Activated CD4-positive, alpha-beta T cell treated with anti-CD3 and anti-CD28 coated beads, Interleukin-2, Interleukin-4, amounts not matched to agents 100 ng/mL and 50 ng/mL, durations not matched to agents 16 hours and 8 hours (primary cell): ENCODE measurements at places on chromosomes 12 and 14.

GRCh38 chr12:3935078-3935477 is 61.9 kb upstream of the PARP11 start:
- DNase-seq: peak; percentile 13

- no peak for DNase-seq
Measured at GRCh38 chr14:82667006-82667405, 1133.4 kb upstream of the SEL1L start.

DNA sequence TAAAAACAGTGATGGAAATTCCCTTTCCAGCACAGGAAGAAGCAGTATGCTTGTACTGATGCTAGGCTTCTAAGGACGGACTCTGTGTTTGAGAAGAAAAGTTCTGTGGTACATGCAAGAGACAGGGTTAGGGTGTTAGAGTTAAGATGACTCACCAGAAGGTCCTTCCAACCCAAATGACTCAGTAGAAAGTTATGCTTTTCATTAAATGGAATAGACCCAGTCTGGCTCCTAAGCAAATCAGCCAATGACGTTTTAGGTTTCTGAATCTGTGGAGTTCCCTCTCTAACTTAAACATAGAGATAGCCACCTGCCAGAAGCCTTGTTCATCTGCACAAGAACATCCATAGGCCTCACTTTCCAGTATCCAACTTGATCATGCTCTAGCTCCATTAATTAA is 5.7 kb downstream of the PTHLH start:
- DNase-seq: peak; percentile 55

DNA sequence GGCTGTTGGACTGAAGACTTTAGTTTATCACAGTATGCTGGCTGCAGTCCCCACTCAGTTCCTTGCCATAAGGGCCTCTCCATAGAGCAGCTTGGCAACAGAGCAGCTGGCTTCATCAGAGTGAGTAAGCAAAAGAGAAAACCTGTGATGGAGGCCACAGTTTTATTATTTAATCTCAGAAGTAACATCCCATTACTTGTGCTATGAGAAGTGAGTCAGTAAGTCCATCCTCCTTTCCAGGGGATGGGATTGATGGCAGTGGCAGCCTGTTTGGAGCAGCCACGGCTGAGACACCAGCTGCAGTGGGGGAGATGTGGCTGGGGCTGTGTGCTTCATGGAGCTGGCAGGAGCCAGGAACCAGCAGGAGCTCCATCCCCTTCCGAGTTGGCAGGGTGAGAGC is 138.5 kb upstream of the SRRM4 start:
- DNase-seq: no peak

GRCh38 chr14:93629643-93630042 is 158.6 kb downstream of the PRIMA1 start:
- DNase-seq: no peak

GRCh38 chr12:42705863-42706262 is 116.3 kb upstream of the PRICKLE1 start:
- no peak for DNase-seq

DNA sequence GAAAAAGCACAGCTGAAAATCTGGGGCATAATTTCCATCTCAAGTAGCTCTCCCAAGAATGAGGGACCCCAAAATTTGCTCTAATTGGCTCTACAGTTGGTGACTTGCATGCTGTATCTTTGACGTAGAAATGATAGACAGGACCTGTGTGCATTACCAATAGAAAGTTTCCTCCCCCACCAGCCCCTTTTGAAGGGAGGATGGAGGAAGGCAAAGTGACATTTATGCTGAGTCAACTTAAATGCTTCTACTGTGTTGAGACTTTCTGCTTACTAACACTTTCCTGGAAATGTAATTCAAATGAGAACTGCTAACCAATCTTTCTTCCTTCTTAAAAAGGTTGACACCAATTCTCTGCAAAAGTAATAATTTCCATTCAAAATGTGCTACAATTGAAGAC is 31.9 kb downstream of the TSPAN8 start:
- no peak for DNase-seq

DNA sequence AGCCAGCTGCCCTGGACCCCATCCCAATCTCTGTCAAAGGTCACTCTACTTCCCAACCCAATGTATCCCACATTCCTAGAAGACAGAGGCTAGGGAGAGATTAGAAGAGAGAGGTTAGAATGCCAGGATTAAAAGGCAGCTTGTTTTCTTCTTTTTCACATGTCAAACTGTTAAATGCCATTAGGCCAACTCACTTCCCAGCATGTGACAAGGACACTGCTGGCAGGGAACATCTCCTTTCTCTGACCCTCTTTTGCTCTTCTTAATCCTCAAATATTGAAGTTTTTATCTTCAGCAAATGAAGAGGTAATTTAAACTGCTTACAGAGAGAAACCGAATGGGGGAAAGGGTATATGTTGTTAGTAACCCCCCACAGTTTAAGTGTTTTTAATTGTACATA is 89.1 kb downstream of the BBS10 start:
- no peak for DNase-seq

DNA sequence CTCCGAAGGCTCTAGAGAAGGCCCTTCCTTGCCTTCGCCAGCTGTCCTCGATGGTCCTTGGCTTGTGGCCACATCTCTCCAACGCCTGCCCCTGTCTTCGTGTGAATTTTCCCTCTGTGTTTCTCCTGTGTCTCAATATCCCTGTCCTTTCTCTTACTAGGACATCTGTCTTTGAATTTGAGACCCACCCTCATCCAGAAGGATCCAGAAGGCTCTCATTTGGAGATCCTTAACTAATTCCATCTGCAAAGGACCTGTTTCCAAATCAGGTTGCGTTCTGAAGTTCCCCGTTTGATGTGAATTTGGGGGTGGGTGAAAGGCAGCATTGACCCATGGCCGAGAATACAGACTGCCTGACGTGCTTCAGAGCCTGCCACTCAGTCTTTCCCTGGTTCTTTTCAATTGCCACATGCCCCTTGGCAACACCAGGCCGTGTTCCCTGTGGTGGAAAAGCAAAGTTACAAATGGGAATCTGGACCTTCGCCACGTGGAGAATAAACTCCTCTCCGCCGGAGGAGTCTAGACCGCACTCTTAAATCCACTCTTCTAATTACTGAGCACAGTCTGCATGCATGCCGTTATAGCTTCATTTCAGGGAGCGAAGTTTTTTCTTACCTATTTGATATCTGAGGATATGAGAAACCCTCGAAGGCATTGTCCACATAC is 158.8 kb downstream of the TMEM132C start:
- DNase-seq: no peak

GRCh38 chr12:92765871-92766270 is 63.1 kb downstream of the PLEKHG7 start:
- DNase-seq: no peak

DNA sequence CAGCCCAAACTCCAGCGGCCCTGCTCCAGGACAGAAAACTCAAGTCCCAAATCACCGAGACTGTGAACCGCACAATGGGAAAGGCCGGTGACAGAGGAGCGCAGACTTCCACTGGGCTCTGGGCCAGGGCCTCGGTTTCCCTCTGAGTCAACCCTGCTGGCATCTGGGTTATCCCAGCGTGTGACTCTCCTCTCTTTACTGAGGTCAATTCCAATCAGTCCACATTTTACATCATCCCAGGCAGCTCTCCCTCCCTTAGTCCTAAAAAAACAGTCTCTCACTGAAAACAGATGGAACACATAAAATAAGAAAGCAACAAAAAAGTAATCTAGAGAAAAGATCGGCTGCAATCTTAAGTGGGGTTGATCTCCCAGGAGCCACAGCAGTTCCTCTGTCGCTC is 36.9 kb downstream of the ITPK1 start:
- DNase-seq: no peak

GRCh38 chr14:24361326-24361725 is 6.7 kb upstream of the NFATC4 start:
- no peak for DNase-seq

- no peak for DNase-seq
Measured at GRCh38 chr12:59733200-59733599, 137.4 kb downstream of the SLC16A7 start.

DNA sequence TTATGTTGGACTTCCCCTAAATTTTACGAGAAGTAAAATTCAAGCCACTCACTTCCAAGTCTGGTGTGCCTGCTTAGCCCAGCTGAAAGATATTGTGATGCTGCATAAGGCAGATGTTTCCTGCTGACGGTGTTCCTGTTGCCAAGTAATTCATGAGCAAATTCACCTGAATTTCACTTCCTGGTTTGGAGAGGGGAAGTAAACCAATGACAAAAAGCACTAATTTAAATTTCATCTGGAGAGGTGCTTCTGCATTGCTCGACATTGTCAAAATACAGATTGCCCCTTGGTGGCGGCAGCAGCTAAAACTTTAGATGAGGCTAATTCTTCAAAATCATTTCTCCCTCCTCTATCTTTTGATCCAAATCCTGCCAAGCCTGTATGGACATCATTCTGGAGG is 281.1 kb downstream of the AACS start:
- DNase-seq: no peak

- DNase-seq: no peak
Measured at GRCh38 chr12:47907851-47908454, 3.2 kb upstream of the VDR start.

DNA sequence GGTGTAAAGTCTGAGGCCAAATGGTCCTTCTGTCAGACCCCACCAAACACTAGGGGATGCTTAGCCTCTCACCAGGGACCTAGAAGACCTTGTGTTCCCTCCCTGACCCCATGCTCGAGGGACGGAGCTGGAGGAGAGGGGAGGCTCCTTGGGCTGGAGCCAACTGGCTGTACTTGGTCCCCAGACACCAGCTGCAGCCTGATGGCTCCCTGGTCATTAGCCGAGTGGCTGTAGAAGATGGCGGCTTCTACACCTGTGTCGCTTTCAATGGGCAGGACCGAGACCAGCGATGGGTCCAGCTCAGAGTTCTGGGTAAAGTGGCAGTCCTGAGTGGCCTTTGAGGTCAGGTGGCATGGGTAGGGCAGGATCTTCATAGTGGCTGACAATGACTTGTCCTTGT is 29.0 kb downstream of the PAPLN start:
- DNase-seq: no peak

- no peak for DNase-seq
Measured at GRCh38 chr12:58458102-58458501, 462.2 kb downstream of the LRIG3 start.

DNA sequence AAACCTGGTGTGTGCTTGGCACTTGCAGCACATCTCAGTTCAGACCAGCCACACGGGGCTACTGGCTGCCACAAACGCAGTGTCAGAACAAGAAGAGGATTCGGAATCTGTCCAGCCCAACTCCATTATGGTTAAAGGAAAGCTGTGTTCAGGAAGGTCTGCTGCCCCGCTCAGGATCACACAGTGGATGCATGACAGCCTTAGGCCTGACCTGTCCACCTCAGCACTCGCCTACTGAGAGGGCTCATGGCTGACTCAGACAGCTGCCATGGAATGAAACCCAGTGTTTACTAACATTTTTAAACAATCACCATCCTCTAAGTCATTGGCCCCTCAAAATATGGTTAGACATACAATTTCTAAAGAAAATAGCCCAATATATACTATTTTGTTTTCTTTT is 5.6 kb upstream of the NIN start:
- DNase-seq: no peak

DNA sequence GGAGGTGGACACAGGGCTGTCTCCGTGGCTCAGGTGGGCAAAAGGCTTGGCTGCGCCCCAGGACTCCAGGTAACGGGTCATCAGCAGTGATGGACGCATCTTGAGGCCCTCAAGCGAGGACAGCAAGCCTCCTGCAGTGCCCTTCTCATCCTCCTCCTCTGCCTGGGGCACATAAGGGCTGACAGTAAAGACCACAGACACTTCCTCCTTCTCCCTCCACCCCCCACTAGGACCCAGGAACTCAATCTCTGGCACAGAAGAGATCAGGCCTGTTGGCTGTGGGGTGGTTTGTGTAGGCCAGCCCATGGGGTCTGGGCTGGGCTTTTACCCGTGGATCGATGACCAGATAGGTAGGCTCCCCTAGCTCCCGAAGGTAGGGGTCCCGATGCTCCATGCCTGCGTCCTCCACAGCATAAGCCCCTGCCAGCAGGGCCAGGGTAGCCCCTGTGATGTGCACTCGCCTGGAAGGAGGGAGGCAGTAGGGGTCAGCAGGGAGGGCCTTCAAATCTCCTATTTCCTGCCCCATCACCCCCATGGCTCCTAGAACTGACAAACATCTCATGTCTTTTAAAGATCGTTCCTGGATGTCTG is 5.7 kb downstream of the ADCY4 start:
- DNase-seq: no peak

GRCh38 chr12:67681941-67682620 is 33.5 kb downstream of the DYRK2 start:
- DNase-seq: no peak

DNA sequence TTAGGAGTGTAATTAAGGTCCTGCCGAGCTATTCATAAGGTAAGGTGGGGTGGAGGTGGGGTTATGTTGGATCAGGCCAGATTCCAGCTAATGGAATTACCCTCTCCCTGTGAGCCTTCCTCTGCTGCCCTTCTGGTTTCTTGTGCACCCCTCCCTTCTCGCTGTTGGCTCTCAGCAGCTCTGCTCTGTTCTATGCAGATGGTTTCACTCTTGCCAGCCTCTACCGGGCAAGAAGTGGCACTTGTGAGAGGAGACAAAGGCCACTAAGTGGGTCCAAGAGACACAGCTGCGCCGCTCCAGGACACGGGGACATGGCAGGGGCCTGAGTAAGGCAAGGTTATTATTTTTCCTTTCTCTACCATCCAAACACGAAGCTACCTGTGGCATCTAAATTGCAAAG is 334.4 kb downstream of the EMP1 start:
- no peak for DNase-seq

GRCh38 chr14:105891631-105892452 is 365.5 kb downstream of the TMEM121 start:
- no peak for DNase-seq

- DNase-seq: no peak
Measured at GRCh38 chr12:6181583-6182278, 18.5 kb upstream of the CD9 start.

GRCh38 chr12:108989376-108989775 is 31.5 kb downstream of the SVOP start:
- DNase-seq: no peak

GRCh38 chr12:116969615-116970585 is 59.1 kb downstream of the FBXW8 start:
- DNase-seq: no peak

DNA sequence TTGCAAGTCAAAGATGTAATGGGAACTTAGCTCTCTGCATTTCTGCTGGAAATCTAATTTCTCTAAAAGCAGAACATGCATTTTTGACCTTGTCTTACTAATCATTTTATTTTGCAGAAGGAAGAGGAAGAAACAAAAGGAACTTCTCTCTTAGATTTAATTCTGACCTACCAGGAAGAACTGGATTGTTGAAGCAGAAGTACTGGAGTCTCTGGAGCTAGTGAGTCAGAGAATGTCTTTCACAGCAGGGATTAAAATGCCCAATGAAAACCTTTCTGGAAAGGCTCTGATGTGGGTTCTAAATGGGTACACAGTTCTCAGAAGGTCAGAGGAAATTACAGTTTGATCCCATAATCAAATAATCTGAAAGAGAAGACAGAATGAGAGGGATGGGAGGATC is 70.8 kb upstream of the GNG2 start:
- DNase-seq: no peak

- no peak for DNase-seq
Measured at GRCh38 chr14:47261350-47261749, 414.1 kb downstream of the MDGA2 start.

DNA sequence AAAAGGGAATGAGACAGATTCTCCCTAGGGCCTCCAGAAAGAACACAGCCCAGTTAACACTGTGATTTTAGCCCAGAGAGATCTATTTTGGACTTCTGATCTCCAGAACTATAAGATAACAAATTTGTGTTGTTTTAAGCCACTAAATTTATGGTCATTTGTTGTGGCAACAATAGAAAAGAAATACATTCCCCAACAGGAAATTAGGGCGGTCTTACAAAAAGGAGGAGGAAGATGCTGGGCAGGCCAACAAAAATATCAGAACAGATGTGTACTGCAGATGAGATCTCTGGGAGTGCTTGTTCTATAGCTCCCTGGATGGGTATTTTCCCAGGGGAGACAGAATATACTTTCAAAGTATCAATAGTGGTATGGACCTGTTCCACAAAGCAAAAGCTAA is 32.0 kb upstream of the SOCS2 start:
- no peak for DNase-seq
